Head of caudate nucleus (tissue), 42 donors: ENCODE measurements at places on chromosomes 4 and X.

DNA sequence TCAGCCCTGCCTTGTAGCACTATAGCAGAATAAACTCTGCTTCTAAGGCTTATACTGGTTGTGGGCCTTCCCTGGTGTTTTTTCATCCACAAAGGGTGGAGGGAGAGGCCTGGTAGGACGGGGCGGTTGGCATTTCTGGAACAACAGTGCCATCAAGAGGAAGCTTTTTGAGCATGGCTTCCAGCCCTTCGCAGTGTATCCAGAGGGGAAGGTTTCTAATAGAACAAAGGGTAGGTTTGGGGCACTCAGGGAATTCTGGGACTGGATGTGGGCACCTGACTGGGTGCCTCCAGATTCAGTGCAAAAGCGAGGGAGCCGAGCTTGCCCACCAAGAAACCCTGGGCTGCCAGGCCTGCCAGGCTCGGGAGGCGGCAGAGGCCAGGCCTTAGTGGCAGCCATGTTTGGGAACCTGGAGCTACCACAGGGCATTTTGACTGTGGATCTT, 229.6 kb upstream of the AGTR2 start:
- DNase-seq: peak; percentile 69

DNA sequence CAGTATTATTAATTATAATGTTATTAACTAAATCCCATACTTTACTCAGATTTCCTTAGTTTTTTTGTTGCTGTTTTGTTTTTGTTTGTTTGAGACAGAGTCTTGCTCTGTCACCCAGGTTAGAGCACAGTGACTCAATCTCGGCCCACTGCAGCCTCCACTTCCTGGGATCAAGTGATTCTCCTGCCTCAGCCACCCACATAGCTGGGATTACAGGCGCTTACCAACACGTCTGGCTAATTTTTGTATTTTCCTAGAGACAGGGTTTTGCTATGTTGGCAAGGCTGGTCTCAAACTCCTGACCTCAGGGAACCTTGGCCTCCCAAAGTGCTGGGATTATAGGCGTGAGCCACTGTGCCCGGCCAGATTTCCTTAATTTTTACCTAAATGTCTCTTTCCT, 72.2 kb downstream of the ANAPC4 start:
- DNase-seq: no peak

DNA sequence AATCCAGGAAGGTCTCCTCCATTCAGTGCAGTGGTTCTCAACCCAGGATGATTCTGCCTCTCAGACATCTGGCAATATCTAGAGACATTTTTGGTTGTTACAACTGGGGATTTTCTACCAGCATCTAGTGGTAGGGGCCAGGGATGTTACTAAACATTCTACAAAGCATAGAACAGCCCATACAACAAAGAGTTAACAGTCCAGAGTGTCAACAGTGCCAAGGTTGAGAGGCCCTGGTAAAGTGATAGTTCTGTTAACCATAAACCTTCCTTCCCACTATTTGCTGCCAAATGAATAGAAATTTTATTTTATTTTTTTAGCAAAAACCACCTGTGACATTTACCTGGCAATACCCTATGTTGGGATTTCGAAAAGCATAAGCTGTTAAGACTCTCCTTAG, 92.8 kb upstream of the UCP1 start:
- no peak for DNase-seq

- DNase-seq: peak; percentile 71
These were observed 16.8 kb upstream of the NAT8L start for GRCh38 chr4:2042204-2042946.

DNA sequence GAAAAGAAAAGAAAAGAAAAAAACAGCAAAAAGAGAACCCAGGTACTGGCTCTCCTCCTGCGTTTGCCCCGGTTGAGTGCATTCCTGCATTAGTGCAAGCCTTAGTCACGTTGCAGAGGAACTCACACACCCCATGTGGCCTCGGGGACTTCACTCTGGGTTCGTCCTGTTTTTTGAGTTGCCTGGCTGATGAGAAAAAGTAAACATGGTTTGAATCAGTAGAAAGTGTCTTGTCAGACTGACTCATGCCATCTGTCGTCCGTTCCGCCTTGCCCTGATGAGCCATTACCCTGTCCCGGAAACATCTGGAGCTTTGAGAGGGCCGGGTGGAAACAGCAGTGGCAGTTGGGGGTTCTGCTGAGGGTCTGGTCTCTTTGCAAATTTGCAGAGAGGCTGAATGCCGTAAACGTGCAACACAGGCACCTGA, 16.3 kb downstream of the CD99 start:
- no peak for DNase-seq

DNA sequence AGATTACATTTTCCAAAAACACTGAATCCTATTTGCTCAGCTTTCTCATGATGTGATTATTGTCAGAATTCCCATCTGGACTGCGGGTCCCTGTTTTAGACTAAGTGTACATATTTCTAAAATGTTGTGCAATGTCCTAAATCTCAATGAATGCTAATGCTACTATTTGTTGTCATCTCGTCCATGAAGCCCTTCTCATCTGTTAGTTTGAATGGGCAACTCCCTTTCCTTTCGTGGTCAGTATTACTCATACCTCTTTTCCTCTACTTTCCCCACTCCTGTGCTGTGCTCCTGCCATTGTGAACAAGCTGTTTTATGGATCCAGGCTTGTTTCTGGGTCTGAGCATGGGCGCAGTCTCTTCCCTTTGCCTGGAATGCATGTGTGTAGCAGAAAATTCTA, 91.0 kb downstream of the MID1 start:
- no peak for DNase-seq

DNA sequence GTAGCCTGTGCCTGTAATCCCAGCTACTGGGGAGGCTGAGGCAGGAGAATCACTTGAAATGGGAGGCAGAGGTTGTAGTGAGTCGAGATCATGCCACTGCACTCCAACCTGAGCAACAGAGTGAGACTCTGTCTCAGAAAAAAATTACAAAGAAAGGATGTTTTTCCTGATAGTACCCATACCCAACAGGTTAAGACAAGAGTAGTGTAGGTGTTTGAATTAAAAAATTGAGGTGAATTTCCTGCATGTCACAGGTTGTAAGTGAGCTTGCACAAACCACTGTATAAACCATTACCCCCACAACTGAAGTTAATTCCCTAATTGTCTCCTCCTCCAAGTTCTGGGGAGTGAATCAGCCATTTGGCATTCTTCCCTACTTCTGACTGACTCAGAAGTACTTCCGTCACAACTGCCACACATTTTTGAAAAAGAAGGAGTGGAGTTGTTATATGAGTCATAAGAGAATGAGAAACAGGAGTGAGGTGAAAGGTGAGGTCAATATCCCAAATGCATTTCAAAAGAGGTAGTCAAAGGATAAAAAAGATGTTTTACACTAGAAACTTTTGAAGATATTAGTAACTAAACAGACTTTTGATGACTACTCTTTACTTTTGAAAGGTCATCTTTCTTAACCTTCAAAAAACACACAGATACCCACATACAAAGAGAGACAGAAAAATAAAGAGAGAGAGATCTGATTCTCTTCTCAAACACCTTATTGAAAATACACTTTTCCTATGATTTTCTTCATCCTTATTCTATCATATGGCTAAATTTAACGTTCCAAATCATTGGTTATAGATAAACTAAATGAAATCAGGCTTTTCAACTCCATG, 134.5 kb downstream of the BTC start:
- peak; percentile 13 for DNase-seq

- DNase-seq: no peak
These were observed 1024.0 kb upstream of the PCDH10 start for GRCh38 chr4:132125131-132125530.

GRCh38 chr4:36310793-36311192, 29.4 kb downstream of the DTHD1 start:
- peak; percentile 10 for DNase-seq

- no peak for DNase-seq
These were observed 5.6 kb upstream of the DLG3 start for GRCh38 chrX:70439016-70439415.

DNA sequence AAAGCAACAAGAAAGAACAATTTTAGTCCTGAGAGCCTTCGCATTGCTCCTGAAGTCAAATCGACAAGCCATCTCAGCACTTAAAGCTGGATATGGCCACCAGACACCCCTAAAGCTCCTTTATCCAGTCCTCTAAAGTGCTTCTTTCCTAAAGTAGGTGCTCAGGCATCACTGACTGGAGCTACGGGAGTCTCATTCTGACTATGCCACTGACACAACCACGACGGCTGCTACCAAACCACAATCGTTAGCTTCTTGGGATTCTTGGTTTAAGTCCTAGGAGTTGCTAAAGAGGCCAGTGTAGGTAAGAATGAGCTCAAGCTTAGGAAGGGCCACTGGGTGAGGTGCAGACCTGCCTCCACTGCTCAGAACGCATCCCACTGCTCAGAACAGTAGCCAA, 1.0 kb downstream of the SLC10A6 start:
- DNase-seq: no peak

GRCh38 chrX:51837921-51838320, 55.5 kb upstream of the MAGED1 start:
- peak; percentile 22 for DNase-seq

GRCh38 chrX:15973299-15973698, 118.7 kb upstream of the AP1S2 start:
- peak; percentile 18 for DNase-seq

GRCh38 chrX:139864640-139865039, 68.2 kb downstream of the ATP11C start:
- no peak for DNase-seq

- no peak for DNase-seq
These were observed 100.3 kb upstream of the GUCY1A1 start for GRCh38 chr4:155566354-155566753.

DNA sequence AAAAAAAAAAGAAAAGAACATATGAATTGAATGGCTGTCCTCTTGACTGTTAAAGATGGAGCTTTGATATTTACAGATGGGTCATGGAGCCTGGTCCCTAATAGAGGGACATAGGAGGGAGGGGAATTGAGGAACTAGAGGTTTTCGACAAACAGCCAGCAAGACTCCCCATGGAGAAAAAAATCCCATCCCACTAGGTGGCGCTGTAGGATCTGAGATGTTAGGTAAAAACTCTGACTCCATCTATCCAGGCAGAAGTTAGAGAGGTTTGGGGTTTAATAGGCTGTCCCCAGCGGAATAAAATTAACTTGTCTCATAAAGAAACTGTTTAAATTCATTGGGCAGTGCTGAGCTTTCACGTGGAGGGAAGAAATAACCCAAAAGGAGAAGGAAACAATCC, 45.9 kb downstream of the HMGB2 start:
- peak; percentile 49 for DNase-seq

DNA sequence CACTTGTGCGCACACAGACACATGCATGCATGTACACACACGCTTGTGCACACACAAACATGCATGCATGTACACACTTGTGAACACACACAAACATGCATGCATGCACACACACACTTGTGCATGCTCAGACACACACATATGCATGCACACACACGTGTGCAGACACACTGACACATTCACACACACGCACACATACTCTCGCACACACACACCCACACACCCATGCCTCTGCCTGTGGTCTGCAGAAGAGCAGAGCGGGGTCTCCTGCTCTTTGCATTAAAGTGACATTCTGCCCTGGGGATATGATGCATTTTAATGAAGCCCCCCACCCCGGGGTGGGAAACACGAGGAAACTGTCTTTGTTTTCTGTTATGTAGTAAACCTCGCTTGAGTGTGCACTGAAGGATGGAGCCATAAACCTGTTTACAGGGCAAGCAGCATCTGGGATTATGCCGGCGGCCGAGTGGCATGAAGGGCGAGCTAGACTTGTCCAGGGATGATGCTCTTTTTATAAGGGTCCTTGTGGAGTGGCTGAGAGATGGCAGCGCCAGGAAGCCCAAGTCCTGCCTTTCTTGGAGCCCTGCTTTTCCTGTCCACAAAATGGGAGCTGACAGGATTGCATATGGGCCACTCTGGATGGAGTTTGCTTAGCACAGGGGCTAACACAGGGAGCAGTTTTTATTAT, 17.8 kb downstream of the PSAPL1 start:
- DNase-seq: no peak

GRCh38 chrX:19842542-19842941, 44.9 kb downstream of the SH3KBP1 start:
- DNase-seq: no peak

DNA sequence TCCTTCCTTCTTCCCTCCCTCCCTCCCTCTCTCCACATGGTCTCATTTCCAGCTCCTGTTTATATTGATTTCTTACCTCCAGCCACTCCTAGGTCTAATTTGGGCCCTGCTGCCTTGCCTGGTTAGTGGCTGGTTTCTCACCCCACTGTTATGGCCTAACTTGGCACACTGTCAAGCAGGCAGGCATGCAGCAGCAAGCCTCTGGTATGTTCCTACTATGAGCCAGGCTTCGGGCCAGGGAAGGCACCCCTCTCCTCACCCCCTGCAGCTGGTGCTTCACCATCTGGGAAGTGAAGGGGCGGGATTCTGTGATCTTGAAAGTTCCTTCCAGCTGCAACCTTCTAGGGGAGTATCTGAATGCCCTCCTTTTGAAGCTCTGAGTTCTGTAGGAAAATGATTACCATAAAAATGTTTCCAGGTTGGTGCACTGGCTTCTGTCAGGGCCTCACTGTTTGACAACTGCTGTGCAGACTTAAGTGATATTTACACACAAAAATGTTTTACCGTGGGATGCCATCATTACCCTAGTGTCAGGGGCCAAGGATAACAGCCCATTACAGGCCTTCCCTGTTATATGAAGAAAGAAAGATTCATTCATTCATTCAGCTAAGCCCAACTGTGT, 10.1 kb upstream of the VMA21 start:
- DNase-seq: no peak

DNA sequence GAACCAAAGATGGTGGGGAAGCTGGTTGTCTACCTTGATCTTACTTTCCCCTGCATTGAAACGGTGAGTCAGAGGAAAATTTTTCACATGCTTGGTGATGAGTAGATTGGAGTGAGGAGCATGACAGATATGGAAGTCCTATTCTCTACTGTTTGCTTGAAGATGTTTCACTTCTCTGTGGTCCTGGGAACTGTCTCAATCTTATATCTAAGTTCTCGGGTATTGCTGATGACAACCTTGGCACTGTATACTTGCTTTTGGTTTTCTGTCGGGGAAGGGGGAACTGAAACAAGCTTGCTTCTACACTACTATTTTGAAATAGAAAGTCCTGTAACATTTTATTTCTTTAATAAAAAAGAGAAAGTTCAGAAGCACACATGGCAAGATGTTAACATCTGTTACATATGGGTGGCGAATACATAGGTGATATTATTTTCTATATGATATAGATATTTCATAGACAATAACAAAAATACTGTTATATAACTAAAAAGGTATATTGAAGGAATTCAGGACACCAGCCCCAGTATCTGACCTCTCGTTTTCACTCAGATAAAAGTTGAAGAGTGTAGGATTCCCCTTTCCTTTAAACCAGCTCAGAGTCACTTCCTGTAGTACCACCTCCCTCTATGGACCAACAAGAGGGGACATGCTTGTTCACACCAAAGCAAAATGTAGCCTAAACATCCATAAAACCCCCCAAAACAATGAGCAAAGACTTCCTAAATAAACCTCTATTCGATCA, 88.8 kb downstream of the FMR1NB start:
- DNase-seq: no peak

- no peak for DNase-seq
These were observed 97.6 kb downstream of the HMX1 start for GRCh38 chr4:8774071-8774470.

GRCh38 chr4:38161208-38162113, 201.3 kb downstream of the PTTG2 start:
- no peak for DNase-seq

- no peak for DNase-seq
These were observed 359.2 kb downstream of the FBXW7 start for GRCh38 chr4:152176627-152177214.
